Glomerular endothelial cell (primary cell): ENCODE measurements at places on chromosomes 1 and 21. TPM values are rescaled to one million over a fixed set of nuclear protein-coding genes. Genes with fewer than 3 reads are reported as not detected.

- DNase-seq: no peak
Observed at GRCh38 chr1:20491866-20492265, 5.9 kb upstream of the CAMK2N1 start.

PFKFB2 gene
- 1.2 and 2.8 TPM in 2 replicates for total RNA-seq

DNA sequence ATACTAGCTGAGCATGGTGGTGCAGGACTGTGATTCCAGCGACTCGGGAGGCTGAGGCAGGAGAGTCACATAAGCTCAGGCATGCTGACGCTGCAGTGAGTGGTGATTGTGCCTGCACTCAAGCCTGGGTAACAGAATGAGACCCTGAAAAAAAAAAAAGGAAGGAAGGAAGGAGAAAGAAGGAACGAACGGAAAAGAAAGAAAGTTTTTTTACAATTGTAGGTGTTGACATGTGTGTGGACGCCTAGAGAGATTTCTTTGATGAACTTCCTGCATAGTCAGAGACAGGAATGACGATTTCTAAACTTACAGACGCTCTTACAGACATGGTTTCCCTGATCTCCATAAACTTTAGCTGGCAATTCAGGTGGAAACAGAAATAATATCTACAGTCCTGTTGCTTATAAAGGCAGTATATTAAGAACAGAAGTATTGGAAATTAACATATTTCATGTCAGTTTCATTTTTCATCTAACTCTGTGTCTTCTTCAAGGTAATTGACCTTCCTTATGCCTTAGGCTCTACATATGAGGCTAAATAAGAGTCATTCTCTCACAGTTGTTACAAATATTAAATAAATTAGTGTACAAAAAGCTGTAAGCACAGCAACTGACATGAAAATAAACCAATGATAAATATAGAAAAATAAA is 4.1 kb downstream of the SAMSN1 start:
- no peak for DNase-seq

GRCh38 chr21:43194303-43195120 is 25.7 kb downstream of the CRYAA start:
- DNase-seq: no peak

DNA sequence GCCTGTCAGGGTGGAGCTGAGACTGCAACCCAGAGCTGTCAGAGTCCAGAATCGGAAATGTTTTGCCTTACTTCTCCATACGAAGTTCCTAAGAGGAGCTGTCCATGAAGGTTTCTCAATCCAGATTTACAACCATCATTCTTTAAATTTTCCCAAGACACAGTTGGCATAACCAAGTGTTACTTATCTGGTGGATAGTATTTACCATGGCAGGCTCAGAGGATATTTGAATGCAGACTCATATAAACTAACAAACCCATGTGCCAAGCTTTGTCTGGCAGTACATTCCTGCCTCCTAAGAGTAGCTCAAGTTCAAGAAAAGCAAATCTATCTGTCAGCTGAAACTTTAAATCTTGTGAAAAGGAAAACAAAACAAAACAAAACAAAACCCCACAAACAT is 267.9 kb downstream of the ZNF326 start:
- DNase-seq: no peak

AQP10 gene
- not detected in 2 replicates for total RNA-seq

DNA sequence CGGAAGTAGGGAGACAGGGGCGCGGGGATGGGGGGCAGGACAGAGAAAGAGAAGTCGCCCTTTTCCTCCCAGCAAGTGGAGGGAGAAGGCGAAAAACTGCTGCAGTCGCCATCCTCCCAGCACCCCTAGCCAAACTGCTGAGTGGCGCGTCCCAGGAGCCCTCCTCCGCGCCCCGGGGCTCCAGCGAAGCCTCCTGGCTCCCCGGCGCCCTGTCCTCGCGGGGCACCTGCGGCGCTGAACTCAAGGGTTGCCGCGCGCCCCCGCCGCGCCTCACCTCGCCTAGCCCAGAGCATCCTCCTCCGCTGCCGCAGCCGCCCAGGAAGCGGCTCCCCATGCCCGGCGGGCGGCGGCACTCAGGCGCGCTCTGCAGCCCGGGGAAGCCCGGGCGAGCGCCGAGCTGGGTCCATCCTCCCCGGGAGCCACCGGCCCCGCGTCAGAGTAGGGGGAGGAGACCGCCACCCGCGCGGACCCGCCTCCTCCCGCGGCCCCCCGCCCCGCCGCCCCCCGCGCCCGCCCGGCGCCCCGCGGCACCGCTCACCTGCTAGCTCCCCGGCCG is at the start of gene DAB1:
DAB1 (minus strand) TSS at position 405 of the 556 bp plus-strand sequence. CDS start 133,030 bp downstream, outside the sequence.
- no peak for DNase-seq

DNA sequence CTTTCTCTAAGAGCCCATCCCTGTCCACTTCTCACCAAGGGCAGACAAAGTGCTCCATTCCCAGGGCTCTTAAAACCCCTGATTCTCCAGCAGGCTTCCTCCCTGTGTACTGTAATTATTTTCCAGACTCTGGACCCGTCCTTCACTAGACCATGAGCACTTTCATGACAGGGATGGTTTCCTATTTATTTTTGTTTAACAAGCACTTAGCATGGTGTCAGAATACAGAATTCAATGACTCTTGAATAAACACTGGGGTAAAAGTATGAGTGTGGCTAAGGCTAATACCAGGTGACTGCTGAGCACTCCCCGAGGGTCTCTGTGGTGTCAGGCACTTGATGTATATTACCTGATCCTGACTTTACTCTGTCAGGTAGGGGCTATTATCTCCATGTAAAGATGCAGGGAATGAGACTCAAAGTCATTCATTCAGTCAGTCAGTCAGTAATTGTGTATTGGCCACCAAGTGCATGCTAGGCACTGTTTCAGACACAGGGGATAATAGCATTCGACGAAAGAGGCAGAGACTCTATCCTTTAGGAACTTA is 47.2 kb downstream of the C1orf21 start:
- no peak for DNase-seq

GRCh38 chr1:198361237-198361767 is 179.2 kb downstream of the ATP6V1G3 start:
- no peak for DNase-seq

LRRC53 gene
- not detected in 2 replicates for total RNA-seq
